ENCODE measurements at places on chromosomes 13 and 19.

DNA sequence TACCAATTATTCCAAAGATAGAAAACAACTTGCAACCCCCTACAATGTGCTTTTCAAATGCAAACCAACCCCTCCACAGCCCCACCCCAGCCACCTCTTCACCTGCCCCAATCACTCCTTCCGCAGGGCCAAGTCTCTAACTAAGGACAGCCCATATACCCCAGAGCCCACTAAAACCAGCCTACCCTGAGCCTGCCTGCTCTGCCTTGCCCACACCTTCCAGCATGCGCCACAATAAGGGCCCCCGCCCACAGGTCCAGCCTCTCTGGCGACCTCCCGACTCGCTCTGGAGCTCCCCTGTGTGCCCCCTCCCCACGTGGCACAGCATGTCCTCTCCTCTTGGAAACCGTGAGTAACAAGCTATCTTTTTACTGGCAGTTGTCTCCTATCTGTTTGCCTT, 42.8 kb upstream of the MEDAG start:
- no peak for DNase-seq

DNA sequence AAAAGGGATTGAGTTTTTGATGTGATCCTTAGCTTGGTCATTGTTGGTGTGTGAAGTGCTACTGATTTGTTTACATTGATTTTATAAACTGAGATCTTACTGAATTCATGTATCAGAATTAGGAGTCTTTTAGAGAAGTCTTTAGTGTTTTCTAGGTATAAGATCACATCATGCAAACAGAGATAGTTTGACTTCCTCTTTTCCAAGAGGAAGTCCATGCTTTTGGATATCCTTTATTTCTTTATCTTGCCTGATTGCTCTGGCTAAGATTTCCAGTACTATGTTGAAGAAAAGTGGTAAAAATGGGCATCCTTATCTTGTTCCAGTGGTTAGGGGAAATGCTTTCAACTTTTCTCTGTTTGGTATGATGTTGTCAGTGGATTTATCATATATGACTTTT, 561.2 kb upstream of the SLITRK1 start:
- no peak for DNase-seq

DNA sequence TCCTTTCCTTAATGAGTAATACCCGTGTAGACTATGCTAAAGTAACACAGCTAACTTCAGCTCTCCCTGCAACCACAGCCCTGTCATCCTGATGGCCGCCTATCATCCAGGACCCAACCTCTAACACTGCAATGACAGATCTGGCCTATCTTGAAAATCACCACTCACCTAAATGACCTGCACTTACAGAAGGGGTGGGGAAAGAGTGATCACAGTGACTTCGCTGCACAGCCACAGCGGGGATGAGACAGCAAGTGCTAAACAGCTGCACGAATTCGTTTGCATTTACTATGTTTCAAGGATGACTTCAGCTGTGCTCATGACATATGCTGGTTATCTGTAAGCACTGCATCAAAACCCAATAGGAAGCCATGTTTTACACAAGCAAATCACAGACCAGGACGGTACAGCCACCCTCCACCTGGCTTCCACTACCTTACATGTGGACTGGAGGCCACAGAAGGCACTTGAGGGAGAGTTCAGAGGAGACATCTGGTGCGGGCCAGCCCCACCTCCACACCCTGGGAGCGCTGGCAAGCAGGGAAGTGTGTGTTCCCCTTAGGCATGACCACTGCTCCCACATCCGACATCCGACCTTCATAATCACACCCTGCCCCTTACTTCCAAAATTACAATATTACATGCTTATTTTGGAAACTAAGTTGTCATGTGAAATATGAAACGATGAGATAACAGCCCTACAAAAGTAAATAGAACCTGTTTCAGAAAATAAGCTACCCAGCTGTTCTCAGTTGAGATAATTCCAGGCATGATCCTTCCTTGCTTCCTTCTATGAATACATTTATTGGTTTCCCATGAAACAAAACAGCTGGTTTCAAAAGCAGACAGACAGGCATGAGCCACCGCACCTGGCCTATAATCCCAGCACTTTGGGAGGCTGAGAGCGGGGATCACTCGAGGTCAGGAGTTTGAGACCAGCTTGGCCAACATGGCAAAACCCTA, 95.7 kb downstream of the STK24 start:
- no peak for DNase-seq

GRCh38 chr13:36450534-36450933, 18.2 kb downstream of the CCNA1 start:
- DNase-seq, result no peak

DNA sequence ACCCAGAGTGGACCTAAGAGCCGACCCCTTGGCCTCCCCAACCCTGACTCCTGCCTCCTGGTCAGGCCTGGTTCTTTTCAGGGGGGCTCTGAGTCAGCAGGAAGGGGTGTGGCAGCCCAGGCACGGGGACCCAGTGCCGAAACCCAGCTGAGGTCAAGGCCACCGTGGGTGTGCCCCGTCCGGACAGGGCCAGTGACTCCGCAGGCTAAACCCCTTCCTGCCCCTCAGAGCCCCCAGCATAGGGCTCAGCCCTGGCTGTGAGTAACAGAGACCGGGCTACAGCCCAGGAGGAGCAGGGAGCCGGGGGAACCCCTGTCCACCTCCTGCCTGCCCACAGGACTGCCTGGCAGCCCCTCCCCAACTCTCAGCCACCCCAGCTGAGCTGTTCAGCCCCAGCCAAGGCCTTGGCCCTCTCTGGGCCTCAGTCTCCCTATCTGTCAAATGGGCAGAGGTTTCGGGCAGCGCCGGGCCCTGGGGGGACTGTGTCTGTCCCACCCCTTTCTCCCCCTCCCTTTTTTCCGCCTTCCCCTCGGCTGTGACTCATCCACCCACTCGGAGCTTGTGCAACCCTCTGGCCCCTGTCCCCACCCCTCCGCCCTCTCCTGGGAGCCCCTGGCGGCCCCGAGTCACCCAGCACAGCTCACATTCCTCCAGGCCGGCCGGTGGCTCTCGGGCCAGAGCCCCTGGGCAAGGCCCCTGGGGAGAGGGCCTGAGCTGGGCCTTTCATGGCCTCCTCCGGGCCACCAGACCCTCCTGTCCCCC, 8.6 kb downstream of the ZBTB7A start:
- DNase-seq, result no peak

DNA sequence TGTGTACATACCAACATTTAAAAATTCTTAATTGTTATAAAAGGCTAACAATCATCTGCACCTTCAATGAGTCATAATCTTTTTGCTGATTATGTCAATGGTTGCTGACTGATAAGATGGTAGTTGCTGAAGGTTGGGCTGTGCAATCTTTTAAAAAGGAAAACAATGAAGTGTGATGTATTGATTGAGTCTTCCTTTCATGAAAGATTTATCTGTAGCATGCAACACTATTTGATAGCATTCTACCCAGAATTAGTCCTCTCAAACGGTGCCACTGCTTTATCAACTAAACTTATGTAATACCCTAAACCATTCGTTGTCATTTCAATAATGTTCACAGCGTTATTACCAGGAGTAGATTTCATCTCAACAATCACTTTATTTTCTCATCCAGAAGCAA, 2360.6 kb downstream of the PCDH9 start:
- no peak for DNase-seq
